M059J (cell line): ENCODE measurements at places on chromosomes 4 and X.

- DNase-seq = no peak
Measured at GRCh38 chr4:70313736-70314135, 21.0 kb upstream of the CABS1 start.

- no peak for DNase-seq
Measured at GRCh38 chr4:1171311-1172227, 814 bp downstream of the SPON2 start.

- DNase-seq = peak; percentile 89
Measured at GRCh38 chr4:158094413-158095134, 78.3 kb downstream of the GASK1B start.

DNA sequence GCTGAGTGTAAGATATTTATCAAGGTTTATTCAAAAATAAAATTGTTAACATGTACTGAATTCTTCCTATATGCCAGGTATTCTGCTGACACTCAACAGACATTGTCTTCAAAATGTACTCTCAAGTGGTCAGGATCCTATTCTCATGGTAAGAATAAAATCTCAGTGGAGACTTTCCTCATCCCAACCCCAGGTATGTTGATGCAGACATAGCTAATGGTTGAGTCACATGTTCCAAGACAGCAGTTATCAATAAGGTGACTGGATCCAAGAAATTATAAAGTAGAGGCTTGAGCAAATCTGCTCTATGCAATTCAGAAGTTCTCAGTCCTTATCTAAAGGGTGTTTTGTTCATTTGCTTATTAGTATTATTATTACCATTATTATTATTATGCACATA, 115.2 kb upstream of the GABRA2 start:
- no peak for DNase-seq

- no peak for DNase-seq
Measured at GRCh38 chr4:97349468-97350186, 793.6 kb downstream of the STPG2 start.

- DNase-seq = no peak
Measured at GRCh38 chrX:74853255-74853654, 72.0 kb downstream of the NEXMIF start.

- no peak for DNase-seq
Measured at GRCh38 chrX:116526010-116526409, 63.2 kb upstream of the CT83 start.

DNA sequence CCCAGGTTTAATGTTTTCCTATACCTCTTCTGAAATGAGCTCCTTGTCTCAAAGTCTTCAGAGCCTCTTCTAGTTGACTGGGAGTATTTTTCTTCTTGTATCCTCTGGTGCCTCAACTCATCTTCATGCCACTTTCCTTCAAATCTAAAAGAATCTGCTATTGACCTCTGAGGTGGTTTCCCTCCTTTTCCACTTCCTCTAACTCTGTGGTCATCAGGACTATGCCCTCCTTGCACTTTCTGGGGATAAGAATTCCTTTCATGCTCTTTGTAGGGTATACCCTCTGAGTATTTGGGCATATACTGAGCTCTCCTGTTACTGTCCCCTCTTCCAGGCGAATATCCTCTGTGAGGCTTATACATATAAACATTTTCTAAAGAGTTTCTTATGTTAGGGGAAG, 24.8 kb downstream of the BCLAF3 start:
- DNase-seq = no peak

- DNase-seq = no peak
Measured at GRCh38 chr4:88075336-88075735, 67.9 kb downstream of the PKD2 start.

DNA sequence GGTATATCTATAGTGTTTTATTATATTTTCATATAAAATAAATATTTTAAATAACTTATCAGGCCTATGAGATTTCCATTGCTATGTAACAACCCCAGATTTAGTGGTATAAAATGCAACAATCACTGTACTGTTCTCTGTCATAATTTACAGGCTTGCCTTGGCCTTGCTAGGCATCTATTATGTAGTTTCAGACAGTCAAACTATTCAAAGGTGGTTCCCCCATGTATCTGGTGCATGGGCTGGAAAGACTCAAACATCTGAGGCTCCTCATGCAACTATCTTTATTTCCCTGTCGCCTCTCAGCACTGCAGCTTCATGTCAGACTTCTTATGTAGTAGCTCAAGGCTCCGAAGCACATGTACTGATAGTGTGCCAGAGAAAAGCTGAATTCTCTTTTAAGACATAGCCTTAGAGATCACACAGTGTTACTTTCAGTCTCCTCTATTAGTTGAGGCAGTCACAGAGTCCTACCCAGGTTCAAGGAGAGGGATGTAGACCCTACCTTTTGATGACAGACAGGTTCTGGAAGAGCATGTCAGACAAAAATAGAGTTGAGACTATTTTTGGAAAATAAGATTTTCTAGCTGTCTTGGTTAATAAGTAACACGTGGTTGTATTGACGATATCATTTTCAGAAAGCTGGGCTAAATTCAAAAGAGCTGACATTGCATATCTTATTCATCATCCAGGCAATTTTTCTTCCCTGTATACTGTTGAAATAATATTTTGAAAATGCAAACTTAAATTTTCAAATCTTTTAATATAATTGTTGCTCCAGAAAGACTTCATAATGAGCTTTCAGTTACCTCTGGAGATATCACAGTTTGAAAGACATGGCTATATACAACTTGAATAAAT, 19.4 kb downstream of the MTTP start:
- no peak for DNase-seq

GRCh38 chrX:54785901-54786300, 12.2 kb downstream of the ITIH6 start:
- DNase-seq = peak; percentile 10

DNA sequence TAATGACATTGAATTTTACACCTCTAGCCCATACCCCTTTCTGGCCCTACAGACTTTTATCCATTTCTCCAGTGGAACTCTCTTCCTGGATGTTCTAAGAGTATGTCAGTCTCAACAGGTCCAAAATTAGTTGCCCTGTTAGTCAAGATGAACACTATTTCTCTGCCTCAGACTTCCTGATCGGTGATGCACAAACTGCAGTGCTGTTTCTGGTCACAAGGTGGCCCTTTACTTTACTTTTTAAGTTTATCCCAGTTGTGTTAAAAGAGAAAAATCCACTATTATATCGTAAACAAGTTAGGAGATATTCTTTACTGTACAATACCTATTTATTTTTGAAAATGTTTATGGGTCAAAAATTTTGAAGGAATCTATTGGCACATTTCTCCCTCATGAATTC, 13.1 kb downstream of the TCEAL7 start:
- DNase-seq = peak; percentile 54

DNA sequence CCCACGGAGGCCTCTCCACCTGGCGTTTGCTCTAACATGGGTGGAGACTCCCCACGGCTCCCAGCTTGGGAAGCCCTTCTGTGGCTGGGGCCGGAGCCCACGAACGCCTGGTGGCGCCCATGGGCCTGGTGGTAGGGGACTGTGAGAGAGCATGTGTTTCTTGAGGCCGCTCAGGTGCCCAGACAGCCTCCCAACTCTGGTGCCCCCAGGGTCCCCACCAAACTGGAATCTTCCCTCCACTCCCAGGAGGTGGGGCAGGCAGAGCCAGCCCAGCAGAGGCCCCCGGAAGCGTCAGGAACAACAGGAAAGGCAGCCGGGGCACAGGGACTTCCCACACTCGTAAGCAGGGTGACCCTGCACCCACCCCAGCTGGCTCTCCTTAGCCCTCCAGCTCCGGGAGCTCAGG, 33.3 kb upstream of the FGFR3 start:
- DNase-seq = no peak

DNA sequence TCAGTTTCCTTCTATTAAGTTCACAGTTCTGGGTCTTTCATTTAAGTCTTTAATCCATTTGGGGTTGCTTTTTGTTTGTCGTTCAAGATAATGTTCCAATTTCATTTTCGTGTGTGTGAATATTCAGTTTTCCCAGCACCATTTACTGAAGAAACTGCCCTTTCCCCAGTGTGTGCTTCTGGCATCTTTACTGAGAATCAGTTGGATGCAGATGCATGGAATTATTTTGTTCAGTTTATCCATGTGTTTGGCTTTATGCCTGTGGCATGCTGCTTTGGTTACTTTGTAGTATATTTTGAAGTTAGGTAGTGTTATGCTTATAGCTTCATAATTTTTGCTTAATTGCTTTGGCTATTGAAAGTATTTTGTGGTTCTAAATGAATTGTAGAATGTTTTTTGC, 163.8 kb upstream of the HDX start:
- no peak for DNase-seq

GRCh38 chr4:38563707-38564495, 100.1 kb upstream of the KLF3 start:
- peak; percentile 38 for DNase-seq

DNA sequence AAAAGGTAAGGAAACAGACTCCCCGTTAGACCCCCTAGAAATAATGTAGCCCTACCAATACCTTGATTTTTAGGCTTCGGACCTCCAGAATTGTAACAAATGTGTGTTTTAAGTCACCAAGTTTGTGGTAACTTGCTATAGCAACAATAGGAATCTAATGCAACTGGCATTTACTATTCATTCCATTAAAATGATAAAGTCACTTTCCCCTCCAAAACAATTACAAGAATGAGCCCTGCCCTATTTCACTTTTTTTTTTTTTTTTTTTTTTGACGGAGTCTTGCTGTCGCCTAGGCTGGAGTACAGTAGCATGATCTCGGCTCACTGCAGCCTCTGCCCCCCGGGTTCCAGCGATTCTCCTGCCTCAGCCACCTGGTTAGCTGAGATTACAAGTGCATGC, 3.5 kb upstream of the DDX60L start:
- peak; percentile 71 for DNase-seq

GRCh38 chr4:26022346-26023202, 108.6 kb downstream of the SMIM20 start:
- DNase-seq = peak; percentile 87

GRCh38 chrX:46712764-46713163, 46.2 kb downstream of the SLC9A7 start:
- DNase-seq = no peak

DNA sequence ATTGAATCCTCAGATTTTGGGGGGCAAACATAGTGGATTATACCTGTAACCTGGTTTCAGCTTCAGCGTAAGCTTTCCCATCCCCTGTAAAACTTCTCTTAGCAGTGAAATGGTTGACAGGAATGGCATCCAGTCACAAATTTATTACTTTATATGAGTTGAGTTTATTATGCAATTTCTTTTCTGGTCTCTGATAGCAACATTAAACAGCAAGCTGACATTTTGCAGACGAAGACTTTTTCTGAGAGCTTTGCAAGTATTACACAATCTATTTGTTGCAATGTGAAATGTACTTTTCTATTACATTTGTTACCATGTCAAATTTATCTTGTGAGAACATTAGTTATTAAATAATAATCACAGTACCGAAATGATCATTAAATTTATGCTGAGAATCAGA, 60.6 kb downstream of the GSPT2 start:
- DNase-seq = no peak
